Lung microvascular endothelial cell (primary cell): ENCODE measurements at places on chromosomes 2 and 18.
A peak's percentile ranks its signal among the peaks of the same experiment; 100 is the strongest.

GRCh38 chr18:9974279-9974915, 60.6 kb downstream of the VAPA start:
- no peak for DNase-seq

DNA sequence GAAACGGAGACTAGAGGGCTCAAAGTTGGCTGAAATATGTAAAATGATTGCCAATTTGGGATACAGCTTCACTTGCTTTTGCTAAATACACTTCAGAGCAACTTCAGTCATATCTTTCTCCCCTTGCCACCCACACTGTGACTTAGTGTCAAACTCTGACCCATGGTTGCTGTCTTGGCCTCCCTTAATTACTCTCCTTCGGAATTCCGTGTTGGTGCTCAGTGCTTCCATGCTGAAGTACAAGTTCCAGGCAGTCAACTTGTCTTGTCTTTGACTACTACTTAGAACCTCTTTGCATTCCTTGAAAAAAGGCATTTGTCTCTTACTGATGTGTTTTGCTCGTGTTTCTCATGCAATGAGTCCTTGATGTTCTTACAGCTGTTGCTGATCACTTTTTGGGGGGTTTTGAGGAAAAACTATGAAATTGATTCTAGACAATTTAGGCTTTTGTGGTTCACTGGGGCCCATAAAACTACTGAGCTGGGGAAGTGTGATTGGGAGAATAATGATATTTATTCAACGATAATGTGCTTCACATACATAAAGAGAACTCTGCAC, 146.0 kb downstream of the UBE2E3 start:
- no peak for DNase-seq

GRCh38 chr18:27249933-27250332, 64.8 kb upstream of the CHST9 start:
- no peak for DNase-seq

DNA sequence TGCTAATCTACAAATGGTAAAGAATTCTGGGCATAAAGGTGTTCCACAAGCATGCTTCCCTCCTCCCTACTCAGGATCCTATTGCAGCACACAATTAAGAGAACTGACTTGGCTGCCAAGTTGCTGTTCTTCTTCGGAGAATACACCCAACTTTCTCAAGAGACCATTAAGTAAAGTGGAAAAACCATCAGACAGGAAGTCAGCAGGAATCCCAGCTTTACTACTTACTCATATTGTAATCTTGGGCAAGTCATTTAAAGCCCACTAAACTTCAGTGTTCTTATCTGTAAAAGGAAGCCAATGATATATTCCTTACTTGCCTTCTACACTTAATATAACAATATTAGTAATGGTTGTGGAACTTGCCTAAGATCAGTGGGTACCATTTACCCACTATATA, 37.8 kb downstream of the PSTPIP2 start:
- DNase-seq, result no peak

DNA sequence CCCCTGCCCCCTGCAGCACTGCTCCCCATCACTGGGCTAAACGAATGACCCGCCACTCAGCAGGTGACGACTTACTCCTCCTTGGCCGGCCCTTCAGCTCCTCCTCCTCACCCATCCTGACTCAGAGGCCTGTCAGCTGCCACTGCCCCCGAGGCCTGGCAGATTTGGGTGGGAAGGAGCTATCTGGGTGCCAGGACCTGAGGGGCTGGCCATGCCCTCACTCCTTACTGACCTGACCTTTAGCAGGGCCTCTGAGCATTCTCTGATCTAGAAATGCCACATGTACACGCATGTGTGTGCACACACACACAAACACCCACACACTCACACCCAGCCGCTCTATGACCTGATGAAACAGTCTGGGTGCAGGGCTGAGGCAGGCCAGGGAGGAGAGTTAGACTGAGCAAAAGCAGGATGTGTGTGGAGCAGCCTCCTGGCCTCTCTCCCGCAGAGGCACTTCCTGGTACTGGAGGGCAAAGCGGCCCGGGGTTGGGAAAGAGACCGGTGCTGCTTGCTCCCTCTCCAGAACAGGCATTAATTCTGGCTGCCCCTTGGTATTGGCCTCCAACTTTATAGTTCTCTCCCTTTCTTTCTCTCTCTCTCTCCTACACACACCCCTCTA, 68.0 kb downstream of the ZFP36L2 start:
- DNase-seq, result peak; percentile 88

GRCh38 chr2:72755647-72756423, 70.0 kb downstream of the EXOC6B start:
- DNase-seq, result no peak

DNA sequence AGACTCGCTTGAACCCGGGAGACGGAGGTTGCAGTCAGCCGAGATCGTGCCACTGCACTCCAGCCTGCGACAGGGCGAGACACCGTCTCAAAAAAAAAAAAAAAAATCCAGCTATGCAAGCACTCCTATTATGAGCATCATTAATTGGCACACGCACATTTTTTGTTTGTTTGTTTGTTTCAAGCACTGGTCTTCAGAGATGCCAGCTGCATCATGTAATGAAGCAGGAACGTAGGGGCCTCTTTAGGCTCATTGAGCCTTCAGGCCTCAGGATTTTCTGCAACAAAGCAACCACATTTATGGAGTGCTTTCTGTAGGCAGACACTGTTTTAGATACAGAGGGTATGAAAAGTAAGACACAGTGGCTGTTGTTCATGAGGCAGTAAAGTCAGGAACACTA, 585.8 kb downstream of the CNTNAP5 start:
- no peak for DNase-seq

DNA sequence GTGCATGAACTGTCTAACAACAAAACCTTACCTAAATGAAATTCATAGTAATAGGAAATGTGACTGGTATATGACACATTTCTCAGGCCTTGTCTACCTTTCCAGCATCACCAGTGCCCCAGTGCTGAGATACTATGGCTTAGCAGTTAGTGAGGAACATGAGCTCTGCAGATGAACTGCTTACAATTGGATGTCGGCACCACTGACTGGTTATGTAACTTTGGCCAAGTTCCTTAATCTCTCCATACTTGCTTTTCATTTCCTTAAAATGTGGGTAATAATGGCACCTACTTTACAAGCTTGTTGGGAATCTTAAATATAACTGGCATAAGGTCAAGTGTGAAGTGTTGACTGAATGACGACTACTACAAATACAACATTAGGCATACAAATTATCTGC, 136.3 kb downstream of the OLA1 start:
- no peak for DNase-seq

DNA sequence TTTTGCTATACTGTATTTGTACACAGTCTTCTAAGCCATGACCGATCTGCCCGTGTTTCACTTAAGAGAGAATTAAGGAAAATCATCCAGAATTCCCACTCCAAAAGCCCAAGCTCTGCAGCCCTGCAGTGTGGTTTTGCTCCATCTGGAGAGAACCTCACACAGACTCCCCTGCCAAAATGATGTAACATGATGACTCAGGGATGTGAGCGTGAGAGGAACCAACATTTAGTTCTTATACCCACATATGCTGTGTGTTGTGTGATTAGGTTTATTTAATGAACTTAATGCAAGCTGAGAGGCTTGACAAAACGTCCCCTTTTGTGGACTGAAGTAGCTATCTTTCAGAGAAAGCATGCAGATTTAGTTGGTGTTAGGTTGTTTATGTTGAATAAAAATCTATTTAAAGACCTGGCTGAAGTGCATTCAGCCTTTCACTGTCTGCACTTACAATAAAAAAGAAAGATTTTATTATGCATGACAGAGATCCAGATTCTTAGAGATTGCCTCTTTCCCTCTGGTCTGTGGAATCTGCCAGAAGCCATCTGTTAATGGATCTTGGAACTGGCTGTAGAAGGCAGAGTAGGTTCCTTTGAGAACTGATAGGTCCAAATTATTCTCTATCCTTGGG, 6.3 kb downstream of the RAB12 start:
- peak; percentile 46 for DNase-seq

DNA sequence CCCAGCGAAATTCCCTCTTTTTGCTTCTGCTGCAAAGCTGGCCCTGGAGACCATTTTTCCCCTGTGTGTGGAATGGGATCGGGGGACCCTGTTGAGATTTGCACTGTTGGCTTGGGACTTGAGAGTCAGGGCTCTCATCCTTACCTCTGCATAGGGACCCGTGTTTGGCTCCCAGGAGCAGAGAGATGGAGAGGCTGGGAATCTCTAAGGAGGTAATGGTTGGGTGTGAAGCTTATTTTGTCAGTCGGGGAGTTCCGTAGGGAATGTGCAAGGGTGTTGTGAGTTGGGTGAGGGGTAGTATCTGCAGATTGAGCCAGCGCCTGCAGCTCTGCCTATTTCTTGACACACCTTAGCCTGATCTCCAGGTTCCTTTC, 4.5 kb downstream of the GATA6 start:
- DNase-seq, result no peak

- no peak for DNase-seq
Measured at GRCh38 chr2:10427618-10427949, 20.5 kb downstream of the ODC1 start.

- no peak for DNase-seq
Measured at GRCh38 chr2:1224901-1225300, 188.4 kb upstream of the TPO start.

DNA sequence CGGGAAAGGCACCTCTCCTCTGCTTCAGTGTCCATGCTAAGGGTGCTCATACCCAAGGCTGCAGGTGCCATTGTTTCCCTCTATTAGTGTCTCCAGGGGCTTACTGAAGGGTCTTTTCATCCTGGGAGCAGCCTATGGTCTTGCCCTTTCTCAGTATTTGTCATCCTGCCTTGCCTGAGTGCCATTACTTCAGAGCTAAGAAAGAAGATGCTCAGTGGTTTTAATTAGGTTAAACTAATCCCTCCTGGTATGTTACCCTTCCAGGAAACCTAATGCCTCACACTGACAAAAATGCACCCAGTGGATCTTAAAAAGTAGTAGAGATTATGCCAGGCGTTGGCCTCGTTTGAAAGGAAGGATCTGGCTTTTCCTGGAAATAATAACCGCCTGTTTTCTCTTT, 151.4 kb downstream of the LRRTM1 start:
- DNase-seq, result no peak

GRCh38 chr18:51430538-51430937, 233.1 kb upstream of the MEX3C start:
- DNase-seq, result no peak

DNA sequence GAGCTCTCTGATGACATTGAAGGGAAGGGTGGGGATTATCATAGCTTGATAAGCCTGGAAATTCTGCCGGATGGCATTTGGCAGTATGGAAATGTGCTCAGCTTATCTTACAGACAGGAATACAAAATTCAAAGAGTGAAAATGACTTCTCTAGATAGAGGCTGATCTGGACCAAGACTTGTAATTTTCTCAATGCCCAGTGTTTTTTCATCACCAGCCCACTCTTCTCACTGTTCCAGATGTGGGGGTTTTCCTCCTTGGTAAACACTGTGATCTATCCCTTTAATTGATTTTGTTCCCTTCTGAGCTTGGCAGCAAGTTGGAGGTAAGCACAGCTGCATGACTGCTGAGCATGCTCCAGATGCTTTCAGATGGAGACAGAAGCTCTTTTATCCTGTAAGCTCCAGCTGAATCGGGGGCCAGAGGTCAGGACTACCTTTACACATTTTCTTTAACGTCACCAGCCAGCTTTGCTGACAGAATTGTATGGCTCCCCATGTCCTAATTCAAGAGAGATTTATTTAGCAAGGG, 287.4 kb upstream of the TCF4 start:
- DNase-seq, result no peak

- DNase-seq, result peak; percentile 74
Measured at GRCh38 chr2:9417725-9418124, 5.6 kb downstream of the ITGB1BP1 start.

- DNase-seq, result peak; percentile 52
Measured at GRCh38 chr2:171346723-171347557, 86.8 kb downstream of the METTL8 start.

GRCh38 chr2:179861027-179861415, 391 bp downstream of the ZNF385B start:
- peak; percentile 2 for DNase-seq

- DNase-seq, result no peak
Measured at GRCh38 chr2:239932881-239933735, 92.0 kb downstream of the NDUFA10 start.

- DNase-seq, result no peak
Measured at GRCh38 chr2:27756544-27757498, 14.7 kb upstream of the MRPL33 start.

DNA sequence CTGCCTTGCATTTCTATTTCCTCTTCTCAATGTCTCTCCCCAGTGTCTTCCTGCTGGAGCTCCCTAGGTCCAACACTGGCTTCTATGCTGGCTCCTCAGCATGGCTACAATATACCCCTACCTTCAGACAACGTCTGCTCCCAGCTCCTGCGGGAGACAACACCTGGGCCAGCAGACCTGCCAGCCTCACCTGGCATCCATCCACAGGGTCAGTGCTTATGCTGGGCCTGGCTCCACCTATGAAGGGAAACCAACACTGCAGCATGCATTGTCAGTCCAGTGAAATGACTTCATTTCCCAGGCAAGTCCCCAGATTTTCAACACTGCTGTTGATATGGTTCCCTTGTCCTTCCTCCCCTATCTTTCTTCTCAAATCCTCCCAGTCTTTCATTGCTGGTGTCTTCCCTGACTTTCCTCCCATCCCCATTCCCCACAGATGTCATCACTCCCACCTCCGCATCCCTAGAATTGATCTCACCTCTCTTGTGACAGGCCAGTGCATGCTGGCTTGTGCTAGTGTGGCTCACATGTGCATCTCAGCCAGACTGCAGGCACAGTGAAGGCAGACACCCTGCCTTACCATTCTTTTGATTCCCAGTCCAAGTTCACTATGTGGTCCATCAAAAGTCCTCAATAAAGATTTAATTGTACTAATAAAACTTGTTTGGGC, 98.0 kb downstream of the MYO5B start:
- DNase-seq, result no peak

DNA sequence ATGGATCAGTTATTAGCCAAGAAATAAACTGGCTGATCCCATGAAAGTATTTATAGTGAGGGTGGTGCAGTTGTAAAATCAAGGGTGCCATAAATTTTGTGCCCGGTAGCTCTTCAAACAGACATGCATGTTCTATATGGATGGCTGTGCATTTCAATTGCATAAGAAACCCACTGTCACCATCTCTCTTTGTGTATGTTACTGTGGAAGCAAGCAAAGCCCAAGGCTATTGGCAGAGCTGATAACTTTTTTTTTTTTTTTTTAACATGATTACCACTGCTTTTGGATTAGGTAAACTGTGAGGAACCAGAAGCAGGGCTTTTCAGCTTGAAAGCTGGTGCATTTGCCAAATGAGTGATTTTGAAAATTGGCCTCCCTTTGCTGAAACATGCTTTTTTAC, 332.6 kb downstream of the SOX11 start:
- DNase-seq, result no peak

GRCh38 chr18:32349728-32350395, 120.8 kb downstream of the GAREM1 start:
- peak; percentile 77 for DNase-seq
